Stimulated activated memory B cell treated with anti-CD40 and anti-IgM and Interleukin-4, amounts not matched to agents 10 μg/mL and 1 μg/mL and 100 μg/mL, for 72 hours (primary cell): ENCODE measurements at places on chromosomes 2 and 18.

DNA sequence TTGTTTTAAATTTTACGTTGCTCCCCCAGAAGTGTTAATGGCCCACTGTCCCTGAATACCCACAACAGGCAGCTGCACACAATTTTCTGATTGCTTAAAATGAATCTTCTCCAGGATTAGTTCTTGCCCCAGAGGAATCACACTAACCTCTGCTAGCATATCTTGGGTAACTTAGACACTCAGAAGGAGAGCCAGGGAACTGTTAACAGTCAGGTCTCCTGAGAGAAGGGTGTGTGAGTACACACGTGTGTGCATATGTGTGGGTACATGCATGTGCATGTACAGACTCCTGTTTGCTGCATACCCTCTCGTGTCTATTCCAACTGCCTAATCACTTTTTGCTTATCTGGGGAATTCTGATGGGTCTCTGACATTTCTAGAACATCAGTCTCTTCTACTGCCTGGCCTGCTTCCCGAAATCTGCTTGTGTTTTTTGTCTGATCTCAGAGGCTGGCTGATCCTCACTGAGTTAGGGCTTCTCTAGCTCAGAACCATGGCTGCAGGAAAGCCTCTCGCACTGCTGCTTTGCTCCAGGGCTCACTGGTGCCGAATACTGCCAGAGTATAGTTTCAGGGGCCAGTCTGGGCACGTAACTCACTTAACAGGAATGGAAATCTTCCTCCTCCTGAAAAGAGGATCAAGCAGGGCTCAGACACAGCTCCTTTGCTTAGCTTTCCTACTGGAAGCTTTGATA, 62.8 kb downstream of the PRELID3A start:
- ATAC-seq: no peak

GRCh38 chr2:178084273-178084672, 11.7 kb upstream of the PDE11A start:
- ATAC-seq: no peak

DNA sequence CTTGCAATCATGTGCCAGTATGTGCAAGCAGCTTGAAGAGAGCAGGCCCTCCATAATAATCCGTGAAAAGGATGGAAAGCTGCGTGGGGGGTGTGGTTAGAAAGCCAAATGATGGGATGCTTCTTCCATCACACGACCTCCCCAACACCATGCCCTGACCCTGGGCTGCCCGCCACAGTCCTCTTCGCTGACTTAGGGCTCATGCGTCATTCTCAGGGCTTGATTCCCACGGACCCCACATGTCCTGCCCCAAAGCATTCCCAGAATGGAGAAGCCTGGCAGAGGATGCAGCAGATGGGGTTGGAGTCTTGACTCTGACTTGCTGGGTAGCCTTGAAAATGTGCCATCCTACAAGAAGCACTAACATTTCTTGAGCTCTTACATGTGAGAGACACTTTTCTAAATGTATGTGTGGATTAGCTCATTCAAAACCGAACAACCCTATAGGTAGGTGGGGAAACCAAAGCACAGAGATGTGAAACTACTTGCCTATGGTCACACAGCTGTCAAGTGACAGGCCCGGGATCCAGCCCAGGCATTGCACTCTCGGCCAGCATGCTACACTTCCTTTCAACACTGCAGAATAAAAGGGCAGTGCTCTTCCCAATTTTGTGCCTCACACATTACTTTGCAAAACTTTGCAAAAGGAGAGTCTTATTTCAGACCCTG, 3.7 kb downstream of the TNS1 start:
- ATAC-seq: no peak

DNA sequence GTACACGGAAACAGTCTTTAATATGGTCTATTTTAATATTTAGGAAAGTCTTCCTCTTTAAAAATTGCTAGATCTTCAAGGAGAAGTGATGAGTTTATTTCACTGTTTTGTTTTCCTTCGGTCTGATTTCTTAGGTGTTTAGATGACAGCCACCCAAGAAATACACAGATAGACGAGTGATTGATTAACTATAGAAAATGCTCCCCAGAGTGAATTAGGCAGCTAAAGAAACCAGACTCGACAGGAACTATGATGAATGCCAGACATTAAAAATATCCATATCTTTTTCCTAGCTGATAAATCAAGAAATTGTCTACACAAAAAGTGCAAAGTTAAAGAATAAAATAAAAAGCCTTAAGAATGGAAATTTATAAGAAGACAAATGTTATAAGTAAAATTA, 888.7 kb upstream of the CNTNAP5 start:
- ATAC-seq: no peak

GRCh38 chr2:54194761-54195750, 61.0 kb downstream of the TSPYL6 start:
- ATAC-seq: no peak

DNA sequence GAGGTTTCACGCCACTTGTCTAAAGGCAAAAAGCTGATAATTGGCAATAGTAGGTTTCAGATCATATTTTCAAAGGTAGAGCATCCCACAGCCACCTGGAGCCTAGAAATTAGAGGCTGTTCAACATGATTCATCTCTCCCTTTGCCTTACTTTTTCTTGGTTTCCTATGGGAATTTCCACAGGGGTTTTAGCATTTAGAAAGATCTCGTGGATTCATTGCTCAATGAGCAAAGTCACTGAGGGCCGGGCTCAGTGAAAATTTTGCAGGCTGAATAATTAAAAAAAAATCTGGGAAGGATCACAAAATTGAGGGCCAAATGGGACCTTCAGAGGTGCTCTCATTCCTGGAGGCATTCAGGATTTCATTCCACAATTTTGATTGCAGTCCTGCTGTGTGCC, 137.1 kb downstream of the VAPA start:
- ATAC-seq: no peak
